ENCODE measurements at places on chromosomes 6 and 20.

DNA sequence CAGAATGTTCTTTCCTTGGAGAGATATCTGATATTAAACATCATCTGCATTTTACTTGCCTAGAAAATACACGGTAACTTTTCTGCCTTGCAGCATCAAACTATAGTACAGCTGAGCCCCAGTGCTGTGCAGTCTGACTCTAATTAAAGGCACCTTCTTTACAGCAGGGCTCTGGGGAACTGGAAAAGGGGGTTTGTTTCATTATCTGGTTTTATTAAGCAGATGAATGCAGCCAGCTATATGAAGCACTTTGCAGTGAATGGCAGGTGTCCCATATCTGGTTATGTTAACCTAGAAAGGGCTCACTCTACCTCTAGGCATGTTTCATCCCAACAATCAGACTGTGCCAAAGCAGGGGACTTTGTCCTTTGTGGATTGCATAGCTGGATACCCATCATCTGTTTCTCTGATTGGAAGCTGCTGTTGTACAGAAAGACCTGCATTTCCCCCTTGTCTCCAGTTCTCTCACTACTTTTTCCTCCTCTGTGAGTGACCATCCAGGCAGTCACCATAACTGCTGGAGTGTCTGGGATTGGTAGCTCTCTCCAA lies 39.6 kb upstream of the CMTR1 start:
- DNase-seq = no peak

DNA sequence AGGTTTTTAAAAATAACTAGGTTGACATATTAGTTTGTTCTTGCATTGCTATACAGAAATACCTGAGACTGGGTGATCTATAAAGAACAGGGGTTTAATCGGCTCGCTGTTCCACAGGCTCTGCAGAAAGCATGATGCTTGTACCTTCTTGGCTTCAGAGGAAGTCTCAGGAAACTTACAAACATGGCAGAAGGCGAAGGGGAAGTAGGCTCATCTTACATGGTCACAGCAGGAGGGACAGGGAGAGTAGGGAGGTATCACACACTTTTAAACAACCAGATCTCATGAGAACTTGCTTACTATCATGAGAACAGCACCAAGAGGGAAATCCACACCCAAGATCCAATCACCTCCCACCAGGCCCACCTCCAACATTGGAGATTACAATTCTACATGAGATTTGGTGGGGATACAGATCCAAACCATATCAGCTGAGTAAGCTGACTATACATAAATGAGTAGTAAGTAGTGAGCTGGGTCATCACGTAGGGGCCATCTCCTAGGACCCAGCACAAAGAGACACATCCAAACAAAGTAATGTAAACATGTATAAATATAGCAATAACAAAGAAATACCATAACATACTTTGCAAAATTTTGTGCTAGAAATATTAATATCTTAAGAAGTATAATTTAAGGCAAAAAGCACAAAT lies 31.4 kb upstream of the SIRPG start:
- no peak for DNase-seq

GRCh38 chr6:148635070-148635743 lies 111.6 kb upstream of the UST start:
- DNase-seq = no peak

DNA sequence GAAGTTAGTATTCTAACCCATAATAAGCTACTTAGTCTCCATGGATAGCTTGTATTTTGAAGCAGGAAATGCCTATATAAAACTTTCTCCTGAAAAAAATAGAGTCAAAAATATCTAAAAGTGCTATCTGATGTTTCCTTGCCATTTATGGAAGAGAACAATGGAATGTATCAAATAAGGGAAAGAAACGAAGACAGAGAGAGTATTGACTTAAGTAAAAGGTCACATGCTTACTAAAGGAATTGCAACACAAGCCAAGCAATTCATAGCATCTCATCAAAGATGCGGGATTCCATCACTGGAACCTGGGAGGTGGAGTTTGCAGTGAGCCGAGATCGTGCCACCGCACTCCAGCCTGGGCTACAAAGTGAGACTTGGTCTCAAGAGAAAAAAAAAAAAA lies 112.9 kb upstream of the DTNBP1 start:
- DNase-seq = no peak

GRCh38 chr6:35328108-35328723 lies 14.1 kb upstream of the PPARD start:
- DNase-seq = peak; percentile 38

DNA sequence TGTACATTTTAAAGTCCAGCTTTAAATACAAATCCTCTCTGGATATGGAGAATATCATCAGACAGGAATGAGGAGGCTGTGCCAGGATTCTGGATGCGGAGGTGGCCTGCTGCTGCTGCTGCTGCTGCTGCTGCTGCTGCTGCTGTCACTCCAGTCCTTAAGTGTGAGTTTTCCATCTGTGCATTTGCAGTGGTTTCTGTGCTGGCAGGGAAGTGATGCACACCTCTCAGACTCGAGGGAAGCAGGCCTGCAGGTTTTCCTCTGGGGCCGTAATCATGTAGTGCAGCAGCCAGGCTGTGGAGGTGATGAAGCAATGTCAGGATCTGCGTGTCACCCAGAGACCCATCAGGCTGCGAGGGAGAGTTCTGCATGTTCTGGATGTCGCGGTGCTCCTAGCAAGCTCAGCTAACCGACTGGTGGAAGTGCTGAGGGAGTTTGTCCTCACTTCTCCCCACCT lies 32.0 kb downstream of the CFAP61 start:
- DNase-seq = no peak

- DNase-seq = no peak
Observed at GRCh38 chr20:48861444-48861843, 33.6 kb upstream of the PREX1 start.

GRCh38 chr6:107972413-107973096 lies 14.5 kb upstream of the SEC63 start:
- no peak for DNase-seq

DNA sequence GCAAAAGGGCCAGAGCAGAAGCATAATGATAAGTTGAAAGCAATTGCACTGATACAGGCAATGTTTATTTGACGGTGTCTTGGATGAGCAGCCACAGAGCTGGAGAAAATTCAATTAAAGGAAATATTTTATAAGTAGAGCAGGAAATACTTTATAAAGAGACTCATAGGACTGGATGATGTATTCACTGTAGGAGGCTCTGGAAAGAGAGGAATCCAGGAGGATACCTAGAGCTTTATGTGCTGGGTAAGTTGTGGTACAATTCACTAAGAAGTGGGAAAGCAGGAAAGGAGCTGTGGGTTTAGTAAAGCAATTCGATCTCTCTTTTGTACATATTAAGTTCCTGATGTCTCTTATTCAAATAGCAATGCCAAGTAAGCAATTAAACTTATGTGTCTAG lies 86.3 kb downstream of the C6orf118 start:
- peak; percentile 18 for DNase-seq

GRCh38 chr20:48673507-48673906 lies 154.3 kb downstream of the PREX1 start:
- DNase-seq = no peak

DNA sequence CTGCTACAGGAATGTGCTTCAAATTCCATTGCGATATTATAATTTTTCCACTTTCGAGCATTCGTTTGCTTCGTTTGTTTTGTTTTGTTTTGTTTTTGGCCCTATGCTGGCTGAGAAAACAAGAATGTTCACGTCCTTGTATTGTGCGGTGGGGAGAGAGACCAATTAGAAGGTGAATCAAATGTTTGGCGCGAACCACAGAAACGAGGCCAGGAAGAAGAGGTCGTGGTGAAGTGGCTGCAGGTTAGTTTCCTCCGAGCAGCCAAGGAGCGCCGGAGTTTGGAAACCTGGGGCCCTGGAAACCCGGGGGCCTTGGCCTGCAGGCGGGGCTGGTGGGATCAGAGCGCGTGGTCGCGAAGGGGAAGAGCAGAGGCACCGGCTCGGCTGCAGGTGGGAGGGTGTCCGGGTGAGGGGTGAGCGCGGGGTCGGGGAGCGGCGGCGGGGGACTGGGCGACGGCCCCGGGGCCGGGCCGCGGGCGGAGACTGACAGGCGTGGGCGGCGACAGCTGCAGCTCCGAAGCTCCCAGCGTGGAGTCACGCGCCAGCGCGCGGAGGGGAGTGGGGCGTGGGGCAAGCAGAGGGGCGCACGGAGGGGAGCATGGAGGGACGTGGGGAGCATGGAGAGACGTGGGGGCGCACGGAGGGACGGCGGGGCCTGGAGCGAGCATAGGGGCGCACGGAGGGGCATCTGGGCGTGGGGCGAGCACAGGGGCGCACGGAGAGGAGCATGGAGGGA lies 141.5 kb upstream of the PDE10A start:
- DNase-seq = no peak

GRCh38 chr6:131112249-131112648 lies 23.0 kb upstream of the AKAP7 start:
- DNase-seq = no peak

GRCh38 chr6:87543696-87544473 lies 45.9 kb downstream of the RARS2 start:
- DNase-seq = no peak

- DNase-seq = peak; percentile 90
Observed at GRCh38 chr20:41232973-41233926, 84.3 kb downstream of the ZHX3 start.

DNA sequence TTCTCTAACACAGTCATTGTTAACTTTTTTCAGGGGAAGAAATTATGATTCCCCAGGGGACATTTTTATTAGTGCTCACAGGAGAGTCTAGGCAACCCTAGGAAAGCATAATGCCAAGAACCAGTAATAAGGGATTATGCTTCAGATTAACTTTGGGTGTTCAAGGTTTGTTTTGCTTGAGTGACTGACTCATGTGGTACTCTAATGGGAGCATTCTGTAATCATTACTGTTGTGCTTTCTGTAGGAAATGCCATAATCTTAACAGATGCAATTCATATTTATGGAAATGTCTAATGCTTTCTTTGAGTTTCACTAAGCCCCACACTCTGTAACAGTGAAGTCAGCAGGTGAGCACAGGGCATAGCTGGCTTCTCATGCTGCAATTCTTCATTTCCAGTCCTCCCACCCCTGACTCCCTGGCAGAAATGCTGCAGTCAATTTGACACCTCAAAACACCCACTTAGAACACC lies 263.4 kb upstream of the MAN1A1 start:
- DNase-seq = no peak

GRCh38 chr6:80696268-80696667 lies 589.8 kb downstream of the BCKDHB start:
- DNase-seq = no peak

- no peak for DNase-seq
Observed at GRCh38 chr20:45423700-45424099, 7.8 kb downstream of the PIGT start.

DNA sequence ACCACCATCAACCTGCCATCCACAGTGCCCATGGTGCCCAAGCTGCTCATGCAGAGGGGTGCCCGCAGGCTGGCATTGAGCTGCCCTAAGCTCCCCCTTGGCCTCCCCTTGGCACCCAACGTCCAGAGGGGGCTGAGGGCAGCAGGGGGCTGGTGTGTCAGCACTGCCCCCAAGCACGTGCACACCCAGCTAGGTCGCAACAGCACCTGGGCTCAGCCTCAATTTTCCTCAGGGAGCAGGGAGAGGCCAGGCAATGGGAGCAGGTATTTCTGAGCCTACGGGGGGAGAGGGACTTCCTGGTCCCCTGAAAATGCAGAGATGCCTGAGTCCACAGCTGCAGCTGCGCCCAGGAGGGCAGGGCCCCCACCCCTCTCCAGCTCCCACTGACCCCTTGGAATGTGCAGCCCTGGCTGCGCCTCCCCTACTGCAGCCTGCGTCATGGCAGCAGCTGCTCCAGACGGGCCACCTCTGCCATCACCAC lies 204.2 kb downstream of the ANKRD60 start:
- DNase-seq = no peak

DNA sequence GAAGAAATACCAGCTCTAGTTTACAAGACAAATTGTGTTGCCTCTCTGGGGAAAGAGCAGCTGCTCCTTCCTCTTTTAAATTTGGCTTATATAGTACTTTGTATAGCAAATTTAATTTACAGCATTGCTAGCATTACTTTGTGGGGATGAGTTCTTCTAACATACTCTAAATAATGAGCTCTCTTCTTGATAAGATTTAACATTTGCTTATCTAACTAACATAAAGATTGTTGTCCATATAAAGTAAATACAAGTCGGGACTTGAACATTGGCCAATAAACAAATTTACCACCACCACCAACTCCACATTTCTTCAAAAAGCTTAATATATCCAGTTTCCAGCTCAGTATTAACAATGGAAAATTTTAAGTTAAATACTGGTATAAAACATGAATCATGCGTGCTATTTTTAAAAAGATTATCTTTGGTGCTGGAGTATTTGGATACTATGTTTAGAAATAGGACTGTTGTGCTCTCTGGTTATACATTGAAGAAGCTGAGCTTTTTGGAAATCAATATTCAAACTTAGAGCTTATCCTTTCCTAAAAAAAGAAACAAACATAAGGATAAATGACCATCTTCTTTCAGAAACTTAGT lies 1146.9 kb upstream of the GJE1 start:
- peak; percentile 17 for DNase-seq

GRCh38 chr6:152338335-152339125 lies 298.6 kb downstream of the SYNE1 start:
- peak; percentile 37 for DNase-seq

GRCh38 chr20:42492290-42492689 lies 697.4 kb downstream of the PTPRT start:
- DNase-seq = no peak

GRCh38 chr6:152745509-152746171 lies 5.0 kb upstream of the VIP start:
- DNase-seq = no peak

DNA sequence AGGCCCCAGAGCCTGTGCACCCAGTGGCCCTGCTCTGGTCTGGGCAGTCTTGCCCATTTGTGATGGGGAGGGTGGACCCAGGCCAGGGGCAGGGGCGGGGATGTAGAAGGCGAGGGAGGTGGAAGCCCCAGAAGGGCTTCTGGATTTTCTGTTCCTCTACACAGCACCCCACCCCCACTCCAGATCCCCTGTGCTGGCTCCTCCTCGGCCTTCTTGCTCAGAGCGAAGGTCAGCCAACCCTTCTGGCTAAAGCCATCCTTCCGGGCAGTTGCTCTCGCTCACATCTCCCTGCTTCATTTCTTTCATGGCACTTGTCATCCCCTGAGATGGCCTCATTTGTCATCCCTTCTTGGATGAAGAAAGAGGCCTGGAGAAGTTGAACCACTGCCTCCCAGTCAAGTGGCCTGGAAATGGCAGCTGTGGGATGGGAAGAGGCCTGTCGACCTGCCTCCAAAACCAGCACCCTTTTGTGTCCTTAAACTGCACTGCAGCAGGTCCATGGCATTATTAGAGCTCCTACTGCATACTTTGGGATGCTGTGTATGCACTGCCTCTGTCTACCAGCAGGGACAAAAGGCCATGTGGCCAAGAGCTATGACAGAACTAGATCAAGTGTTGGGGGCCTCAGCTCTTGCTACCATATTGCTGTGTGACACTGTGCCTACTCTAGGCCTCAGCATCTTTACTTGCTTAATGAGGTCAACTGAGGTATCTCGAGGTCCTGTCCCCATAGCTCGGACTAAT lies 19.9 kb downstream of the PEDS1 start:
- DNase-seq = no peak

DNA sequence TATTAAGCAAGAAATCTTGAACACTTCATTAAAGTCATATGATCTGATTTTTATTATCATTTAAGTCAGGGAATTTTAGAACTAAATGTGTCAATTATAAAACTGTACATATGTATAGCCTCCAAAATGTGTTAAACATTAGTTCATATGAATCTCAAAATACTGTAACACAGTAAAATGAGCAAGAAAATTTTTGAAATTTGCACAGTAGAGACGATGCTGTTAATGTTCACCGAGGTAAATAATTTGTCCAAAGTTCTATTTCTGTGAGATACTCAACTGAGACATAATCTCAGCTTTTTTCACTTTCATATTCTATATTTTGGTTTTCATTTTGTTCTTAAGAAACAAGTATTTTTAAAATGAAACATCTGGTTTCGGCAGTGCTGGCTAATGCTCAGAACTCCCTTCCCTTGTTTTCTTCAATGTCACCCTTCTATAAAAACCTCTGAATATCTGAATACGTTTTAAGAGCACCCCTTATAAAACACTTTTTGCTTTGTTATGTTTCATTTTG lies 353.1 kb downstream of the LAMA2 start:
- DNase-seq = no peak
